GM12878 (cell line): ENCODE measurements at places on chromosomes 1 and 21. TPM values are rescaled to one million over a fixed set of nuclear protein-coding genes. Genes with fewer than 3 reads are reported as not detected.

DNA sequence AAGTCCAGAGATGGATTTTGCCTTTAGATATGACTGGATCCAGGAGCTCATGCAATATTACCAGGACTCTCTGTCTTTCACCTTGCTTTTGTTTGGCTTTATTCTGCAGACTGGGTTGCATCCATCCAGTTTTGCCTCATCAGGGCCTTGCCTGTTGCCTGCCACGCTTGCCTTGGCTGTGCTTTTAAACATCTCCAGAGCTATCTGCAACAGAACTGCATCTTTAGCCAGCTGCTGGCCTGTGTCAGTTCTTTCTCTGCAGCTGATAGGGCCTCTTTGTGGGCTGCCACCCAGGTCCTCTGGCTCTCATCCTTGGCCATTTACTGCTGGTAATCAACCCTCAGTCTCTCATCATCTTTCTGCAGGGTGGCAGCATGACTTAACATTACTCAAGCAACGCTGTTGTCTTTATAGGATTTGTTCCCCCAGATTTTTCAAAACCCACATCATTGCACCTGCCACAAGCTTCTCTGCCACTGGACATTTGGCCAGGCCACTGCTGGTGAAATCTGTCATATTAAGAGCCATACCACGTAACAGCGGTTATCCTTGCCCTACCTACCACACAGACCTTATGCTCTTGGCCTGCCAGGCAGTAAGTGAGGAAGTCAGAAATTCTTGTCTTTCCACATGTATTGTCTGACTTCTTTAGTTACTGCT is 24.4 kb upstream of the HUNK start:
- H3K27ac ChIP-seq, result no peak overlapping the region
- H3K4me1 ChIP-seq, result no peaks in the 10 kb centered on the region
- H3K27me3 ChIP-seq, result no peaks in the 10 kb centered on the region
- no peaks in the 10 kb centered on the region for H3K36me3 ChIP-seq
- DNase-seq, result no peak

DNA sequence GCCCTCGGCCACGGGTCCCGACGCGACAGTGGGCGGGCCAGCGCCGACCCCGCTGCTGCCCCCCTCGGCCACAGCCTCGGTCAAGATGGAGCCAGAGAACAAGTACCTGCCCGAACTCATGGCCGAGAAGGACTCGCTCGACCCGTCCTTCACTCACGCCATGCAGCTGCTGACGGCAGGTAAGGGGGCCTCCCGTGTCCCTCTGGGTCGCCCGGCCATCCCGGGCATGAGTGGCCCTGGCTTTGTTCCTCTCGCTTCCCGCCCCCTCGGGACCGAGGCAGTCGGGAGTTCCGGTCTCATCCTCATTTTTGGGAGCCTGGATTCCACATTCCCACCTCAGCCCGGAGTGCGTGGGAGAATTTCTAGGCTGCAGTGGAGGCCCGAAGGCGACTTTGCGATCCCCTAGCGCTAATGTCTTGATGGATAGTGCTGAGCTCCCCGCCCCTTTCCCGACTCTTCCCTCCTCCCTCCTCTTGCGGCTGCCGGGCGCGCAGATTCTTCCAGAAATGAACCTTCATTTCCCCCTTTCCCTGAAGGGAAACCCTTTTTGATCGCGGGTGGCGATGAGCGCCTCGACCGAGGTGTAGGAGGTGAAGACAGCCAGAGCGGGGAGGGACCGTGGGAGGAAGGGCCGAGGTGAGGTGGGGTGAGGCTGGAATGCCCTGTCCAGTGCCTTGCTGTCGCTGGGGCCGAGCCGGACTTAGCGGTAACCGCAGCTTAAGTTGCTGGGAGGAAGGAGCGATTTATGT is 705 bp downstream of the KHDRBS1 start:
- H3K4me3 ChIP-seq, result peak overlapping the region; percentile 99
- peaks cover 4% of the 10 kb centered on the region; the same call in 1 of the 2 replicates for H3K36me3 ChIP-seq
- H3K27ac ChIP-seq, result peak overlapping the region; percentile 94

- H3K27me3 ChIP-seq, result no peaks in the 10 kb centered on the region; the same call in none of the 2 replicates
- no peaks in the 10 kb centered on the region for H3K36me3 ChIP-seq
- H3K4me3 ChIP-seq, result no peak overlapping the region
- no peak overlapping the region for H3K27ac ChIP-seq
- no peaks in the 10 kb centered on the region for H3K4me1 ChIP-seq
Measured at GRCh38 chr1:18697541-18697940, 66.9 kb downstream of the PAX7 start.

DNA sequence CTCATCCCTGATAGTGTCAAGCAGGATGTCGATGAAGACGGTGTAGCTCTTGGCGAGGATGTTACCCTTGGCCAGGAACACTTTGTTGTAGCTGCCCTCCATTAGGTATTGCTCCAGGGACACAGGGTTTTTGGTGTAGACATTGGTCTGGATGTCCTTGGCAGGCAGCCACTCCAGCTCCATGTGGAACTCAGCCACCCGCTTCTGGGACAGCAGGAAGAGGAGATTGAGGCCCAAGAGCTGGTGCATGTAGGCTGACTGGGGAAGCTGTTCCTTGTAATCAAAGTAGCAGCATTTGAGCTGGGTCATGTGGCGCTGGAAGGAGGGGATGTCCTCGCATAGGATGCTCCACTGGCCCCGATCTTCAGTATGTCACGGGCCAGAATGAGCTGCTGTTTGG is 9.5 kb downstream of the IL6R start:
- no peak overlapping the region for H3K4me3 ChIP-seq
- H3K27me3 ChIP-seq, result no peaks in the 10 kb centered on the region
- no peak overlapping the region for H3K27ac ChIP-seq
- H3K36me3 ChIP-seq, result no peaks in the 10 kb centered on the region

Gene TRIM58
- not detected in 2 replicates for total RNA-seq

Gene CFHR3
- total RNA-seq, result not detected in 2 replicates

Gene MSH4
- 0.08 and 0.15 TPM in 2 replicates for total RNA-seq

DNA sequence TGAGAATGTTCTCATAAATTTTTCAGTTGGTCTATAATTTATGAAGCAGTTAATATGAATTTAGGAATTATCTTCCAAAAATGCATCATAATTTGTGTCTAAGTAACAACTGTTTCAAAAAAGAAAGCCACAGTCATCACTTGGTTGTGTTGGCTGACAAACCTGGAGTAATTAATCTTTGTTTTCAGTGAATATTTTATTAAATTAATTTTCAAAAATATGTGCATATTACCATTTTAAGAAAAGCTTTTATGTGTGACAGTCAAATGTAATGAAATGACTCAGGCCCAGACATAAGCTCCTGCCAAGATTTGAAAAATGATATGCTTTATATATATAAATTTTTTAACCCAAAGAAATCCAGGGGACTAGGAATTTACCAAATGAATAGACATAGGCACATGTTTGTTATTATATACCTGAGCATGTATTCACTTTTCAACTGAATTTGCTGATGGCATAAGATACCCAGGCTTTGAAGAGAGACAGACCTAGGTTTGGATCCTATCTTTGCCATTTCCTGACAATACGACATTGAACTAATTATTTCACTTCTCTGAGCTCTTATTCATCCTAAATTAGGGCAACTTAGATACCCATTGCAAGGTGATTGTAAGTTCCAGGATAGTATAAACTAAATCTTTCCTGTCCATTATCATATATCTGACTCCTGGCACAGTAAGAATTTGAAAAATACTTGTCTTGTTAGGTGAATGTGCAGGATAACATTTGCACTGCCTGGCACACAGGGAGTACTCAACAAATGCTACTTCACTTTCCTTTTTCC is 729.5 kb upstream of the ADGRL2 start:
- H3K4me3 ChIP-seq, result no peak overlapping the region
- no peaks in the 10 kb centered on the region for H3K4me1 ChIP-seq
- no peaks in the 10 kb centered on the region for H3K36me3 ChIP-seq
- no peak overlapping the region for H3K27ac ChIP-seq
- DNase-seq, result no peak

DNA sequence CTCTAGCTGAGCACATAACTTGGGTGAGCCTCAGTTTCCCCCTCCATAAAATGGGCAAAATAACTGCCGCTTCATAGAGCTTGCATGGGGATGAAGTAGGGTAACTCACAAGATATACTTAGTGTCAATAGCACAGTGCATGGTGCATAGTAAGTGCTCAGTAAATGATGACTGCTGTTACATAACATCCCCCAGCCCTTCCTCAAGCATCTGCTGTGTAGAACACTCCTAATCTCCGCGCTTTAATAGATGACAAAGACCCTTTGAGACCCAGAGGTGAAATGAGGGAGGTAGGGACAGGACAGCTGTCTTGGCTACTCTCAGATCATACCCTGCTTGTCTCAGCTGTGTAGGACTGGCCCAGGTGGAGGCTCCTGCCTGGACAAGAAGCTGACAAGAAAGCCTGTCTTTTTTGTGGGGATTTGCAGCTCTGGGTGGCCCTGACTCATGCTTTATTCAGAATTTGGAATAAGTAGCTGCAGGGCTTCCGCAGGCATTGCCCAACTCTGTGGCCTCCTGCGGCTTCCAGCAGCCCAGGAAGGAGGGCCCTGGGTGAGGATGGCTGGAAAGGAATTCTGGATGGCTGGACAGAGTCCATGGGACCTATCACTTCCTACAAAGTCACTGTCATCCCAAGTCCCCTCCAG is 20.7 kb upstream of the PADI4 start:
- H3K27me3 ChIP-seq, result no peaks in the 10 kb centered on the region
- H3K4me3 ChIP-seq, result no peak overlapping the region
- H3K36me3 ChIP-seq, result no peaks in the 10 kb centered on the region
- H3K4me1 ChIP-seq, result no peaks in the 10 kb centered on the region
- DNase-seq, result no peak
- no peak overlapping the region for H3K27ac ChIP-seq
